ENCODE measurements at places on chromosomes 11 and 22. TPM values are rescaled to one million over a fixed set of nuclear protein-coding genes. Genes with fewer than 3 reads are reported as not detected.

The PANX3 gene
- not detected for total RNA-seq

The FGF4 gene
- not detected for total RNA-seq

The FOLR2 gene
- not detected for total RNA-seq

The SUSD2 gene
- total RNA-seq: 0.24 TPM

The PNPLA5 gene
- total RNA-seq: not detected

The PICALM gene
- 304 TPM for total RNA-seq

The OR2AG1 gene
- total RNA-seq: not detected

The DDTL gene
- 0.87 TPM for total RNA-seq

The PRG2 gene
- total RNA-seq: not detected

The BUD13 gene
- 8.2 TPM for total RNA-seq

The CARD18 gene
- not detected for total RNA-seq

All from HFFc6 (cell line).